ENCODE measurements at places on chromosomes 7 and 10. TPM values are rescaled to one million over a fixed set of nuclear protein-coding genes. Genes with fewer than 3 reads are reported as not detected.
A peak's percentile ranks its signal among the peaks of the same experiment; 100 is the strongest.

The FANK1 gene
- not detected for total RNA-seq

The MSMB gene
- total RNA-seq: not detected

The LRRC61 gene
- total RNA-seq: 31.1 TPM

The KNDC1 gene
- total RNA-seq: 0.05 TPM

The SUGCT gene
- 0.51 TPM for total RNA-seq

The NME8 gene
- 0.51 TPM for total RNA-seq

GRCh38 chr10:34255035-34255434 is 560.1 kb downstream of the PARD3 start:
- H3K4me1 ChIP-seq: no peaks in the 10 kb centered on the region
- H3K27me3 ChIP-seq: no peaks in the 10 kb centered on the region
- DNase-seq: no peak
- H3K27ac ChIP-seq: no peak overlapping the region
- H3K4me3 ChIP-seq: no peak overlapping the region

- H3K4me3 ChIP-seq: no peak overlapping the region
- H3K4me1 ChIP-seq: peaks cover 7% of the 10 kb centered on the region
- no peaks in the 10 kb centered on the region for H3K36me3 ChIP-seq
- peak; percentile 47 for DNase-seq
- H3K27ac ChIP-seq: peak overlapping the region; percentile 26
Measured at GRCh38 chr7:95608359-95609173, 12.2 kb upstream of the PDK4 start.

DNA sequence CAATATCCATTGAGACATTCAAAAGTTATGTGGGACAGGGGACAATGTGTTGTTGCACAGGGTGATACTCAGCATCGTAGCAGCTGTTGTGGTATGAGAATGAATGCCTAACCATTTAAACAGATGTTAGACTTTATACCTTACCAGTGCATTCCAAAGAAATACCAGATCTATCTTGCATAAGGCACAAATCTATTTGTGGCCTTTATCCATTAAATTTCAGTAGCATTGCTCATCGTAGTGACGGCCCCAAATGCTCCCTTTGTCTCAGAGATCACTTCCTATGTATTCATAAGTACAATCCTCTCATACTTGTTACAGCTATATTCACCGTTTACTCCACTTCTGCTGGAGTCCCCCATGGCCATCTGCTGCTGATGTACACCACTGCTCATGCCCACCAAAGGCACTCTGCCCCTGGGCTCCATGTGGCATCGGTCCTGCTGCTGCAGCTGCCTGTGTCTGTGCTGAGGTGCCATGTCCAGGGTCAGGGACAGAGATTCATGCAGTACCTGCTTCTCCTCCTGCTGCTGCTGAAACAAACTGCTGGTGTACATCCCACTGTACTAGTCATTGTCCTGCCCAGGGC is 96.3 kb downstream of the CPED1 start:
- peaks cover 4% of the 10 kb centered on the region for H3K27me3 ChIP-seq
- no peaks in the 10 kb centered on the region for H3K36me3 ChIP-seq
- no peak overlapping the region for H3K4me3 ChIP-seq
- no peaks in the 10 kb centered on the region for H3K4me1 ChIP-seq
- no peak for DNase-seq

DNA sequence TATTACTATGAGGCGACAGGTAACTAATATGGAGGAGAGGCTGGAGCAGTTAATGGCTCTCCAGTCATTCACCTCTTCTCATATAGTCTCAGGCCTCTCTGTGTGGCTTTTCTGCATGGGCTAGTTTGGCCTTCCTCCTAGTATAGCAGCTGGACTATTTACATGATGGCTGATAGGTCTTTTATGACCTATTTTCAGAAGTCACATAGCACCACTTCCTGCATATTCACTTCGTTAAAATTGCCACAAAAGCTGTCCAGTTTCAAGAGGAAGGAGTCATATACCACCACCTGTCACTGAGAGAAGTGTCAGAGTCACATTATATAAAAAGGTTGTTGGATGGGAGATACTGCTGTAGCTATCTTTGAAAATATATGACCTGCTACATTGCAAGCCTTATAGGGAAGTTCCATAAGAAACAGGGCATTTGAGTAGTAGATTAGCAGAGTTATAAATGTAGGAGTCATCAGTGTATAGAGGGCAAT is 8.0 kb upstream of the DMTF1 start:
- H3K27ac ChIP-seq: peak overlapping the region; percentile 56
- no peaks in the 10 kb centered on the region for H3K27me3 ChIP-seq
- DNase-seq: peak; percentile 78
- H3K36me3 ChIP-seq: no peaks in the 10 kb centered on the region
- peaks cover 22% of the 10 kb centered on the region for H3K4me1 ChIP-seq

GRCh38 chr7:34123316-34123715 is 218.0 kb downstream of the BMPER start:
- DNase-seq: no peak
- no peaks in the 10 kb centered on the region for H3K36me3 ChIP-seq
- H3K4me1 ChIP-seq: no peaks in the 10 kb centered on the region
- H3K27me3 ChIP-seq: no peaks in the 10 kb centered on the region
- no peak overlapping the region for H3K4me3 ChIP-seq

DNA sequence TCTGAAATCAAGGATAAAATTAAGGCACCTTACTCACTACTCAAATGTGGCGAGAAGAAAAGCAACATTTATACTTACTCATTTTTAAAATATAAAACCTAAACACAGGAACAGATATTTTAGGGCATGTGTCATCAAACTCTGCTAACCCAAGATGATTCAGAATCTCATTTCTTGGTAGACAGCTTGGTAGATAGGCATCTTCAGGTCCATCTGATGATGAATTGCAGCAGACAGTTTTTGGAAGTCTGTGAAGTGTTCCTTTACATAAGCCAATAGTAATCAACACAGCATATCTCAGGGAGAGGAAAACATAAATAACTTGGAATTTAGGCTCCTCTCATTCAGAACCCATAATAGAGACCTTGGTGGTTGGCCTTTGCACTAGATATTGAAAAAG is 3.4 kb downstream of the HIPK2 start:
- H3K27me3 ChIP-seq: no peaks in the 10 kb centered on the region
- H3K4me3 ChIP-seq: no peak overlapping the region
- peak overlapping the region; percentile 53 for H3K27ac ChIP-seq
- H3K36me3 ChIP-seq: no peaks in the 10 kb centered on the region
- H3K4me1 ChIP-seq: peaks cover 24% of the 10 kb centered on the region

- H3K4me1 ChIP-seq: no peaks in the 10 kb centered on the region
- H3K27me3 ChIP-seq: no peaks in the 10 kb centered on the region
- no peaks in the 10 kb centered on the region for H3K36me3 ChIP-seq
- H3K27ac ChIP-seq: no peak overlapping the region
Measured at GRCh38 chr7:155844019-155844453, 31.8 kb upstream of the SHH start.

DNA sequence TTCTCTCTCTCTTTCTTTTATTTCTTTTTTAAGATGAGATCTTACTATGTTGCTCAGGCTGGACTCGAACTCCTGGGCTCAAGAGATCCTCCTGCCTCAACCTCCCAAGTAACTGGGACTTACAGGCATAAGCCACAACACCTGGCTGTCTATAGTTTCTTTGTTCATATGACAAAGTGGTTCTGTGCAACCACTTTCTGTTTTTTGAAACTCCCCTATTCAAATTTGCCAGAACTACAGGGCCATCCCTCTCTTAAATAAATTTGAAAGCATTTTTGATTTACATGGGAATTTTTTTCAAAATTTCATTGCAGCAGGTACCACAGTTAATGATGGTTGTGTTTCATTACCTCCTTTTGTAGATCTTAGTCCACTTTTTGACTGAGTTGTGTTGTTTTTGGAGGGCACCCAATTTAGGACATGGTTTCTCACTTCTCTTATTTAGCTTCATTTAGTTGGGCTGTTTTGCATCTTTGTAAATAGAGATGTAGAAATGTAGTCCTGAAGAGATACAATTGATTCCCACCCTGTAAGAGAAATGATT is 119.2 kb downstream of the LRRC4 start:
- no peaks in the 10 kb centered on the region for H3K27me3 ChIP-seq
- DNase-seq: peak; percentile 86
- H3K4me3 ChIP-seq: no peak overlapping the region
- H3K27ac ChIP-seq: peak overlapping the region; percentile 59
- H3K36me3 ChIP-seq: peaks cover 4% of the 10 kb centered on the region

GRCh38 chr7:31091924-31092434 is 39.9 kb downstream of the ADCYAP1R1 start:
- peaks cover 2% of the 10 kb centered on the region for H3K27me3 ChIP-seq
- no peak overlapping the region for H3K4me3 ChIP-seq
- H3K36me3 ChIP-seq: no peaks in the 10 kb centered on the region
- H3K27ac ChIP-seq: no peak overlapping the region
- DNase-seq: no peak
- H3K4me1 ChIP-seq: no peaks in the 10 kb centered on the region

DNA sequence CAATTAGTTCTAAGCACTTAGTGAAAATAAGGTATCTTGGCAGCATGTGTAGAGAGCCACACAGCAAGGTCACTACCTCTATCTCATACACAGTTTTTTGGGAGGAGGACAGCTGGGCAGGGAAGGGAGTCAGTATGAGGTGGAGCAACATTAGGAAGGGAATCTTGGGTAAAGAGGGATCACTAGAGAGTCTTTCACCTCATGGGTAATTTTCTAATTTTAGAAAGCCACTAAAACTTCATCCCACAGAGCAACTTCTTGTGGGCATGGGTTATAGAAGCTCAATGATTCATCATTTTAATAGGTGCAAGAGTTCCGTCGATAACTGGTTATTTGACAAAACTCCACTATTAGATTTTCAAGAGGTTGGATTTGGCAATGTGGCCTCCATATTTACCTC is 2.5 kb downstream of the NRAP start:
- H3K4me1 ChIP-seq: peaks cover under 1% of the 10 kb centered on the region
- H3K27me3 ChIP-seq: no peaks in the 10 kb centered on the region
- H3K27ac ChIP-seq: no peak overlapping the region
- no peak overlapping the region for H3K4me3 ChIP-seq

- DNase-seq: no peak
- H3K4me3 ChIP-seq: no peak overlapping the region
- H3K4me1 ChIP-seq: no peaks in the 10 kb centered on the region
- no peak overlapping the region for H3K27ac ChIP-seq
- no peaks in the 10 kb centered on the region for H3K27me3 ChIP-seq
Measured at GRCh38 chr7:100840470-100841100, 11.9 kb upstream of the SLC12A9 start.

- no peak overlapping the region for H3K4me3 ChIP-seq
- H3K27me3 ChIP-seq: no peaks in the 10 kb centered on the region
- H3K27ac ChIP-seq: no peak overlapping the region
- H3K4me1 ChIP-seq: no peaks in the 10 kb centered on the region
- no peak for DNase-seq
Measured at GRCh38 chr7:113774182-113774807, 144.5 kb downstream of the PPP1R3A start.

- no peaks in the 10 kb centered on the region for H3K4me1 ChIP-seq
- H3K27me3 ChIP-seq: no peaks in the 10 kb centered on the region
- DNase-seq: no peak
- no peak overlapping the region for H3K27ac ChIP-seq
- no peak overlapping the region for H3K4me3 ChIP-seq
Measured at GRCh38 chr10:17736223-17736622, 15.8 kb upstream of the TMEM236 start.

GRCh38 chr10:17747883-17748550 is 4.0 kb upstream of the TMEM236 start:
- H3K27ac ChIP-seq: no peak overlapping the region
- H3K4me1 ChIP-seq: no peaks in the 10 kb centered on the region
- H3K27me3 ChIP-seq: no peaks in the 10 kb centered on the region

- no peak for DNase-seq
- H3K4me1 ChIP-seq: no peaks in the 10 kb centered on the region
- no peak overlapping the region for H3K4me3 ChIP-seq
- no peaks in the 10 kb centered on the region for H3K36me3 ChIP-seq
- H3K27me3 ChIP-seq: no peaks in the 10 kb centered on the region
- H3K27ac ChIP-seq: no peak overlapping the region
Measured at GRCh38 chr7:132750530-132751217, 174.4 kb upstream of the PLXNA4 start.

DNA sequence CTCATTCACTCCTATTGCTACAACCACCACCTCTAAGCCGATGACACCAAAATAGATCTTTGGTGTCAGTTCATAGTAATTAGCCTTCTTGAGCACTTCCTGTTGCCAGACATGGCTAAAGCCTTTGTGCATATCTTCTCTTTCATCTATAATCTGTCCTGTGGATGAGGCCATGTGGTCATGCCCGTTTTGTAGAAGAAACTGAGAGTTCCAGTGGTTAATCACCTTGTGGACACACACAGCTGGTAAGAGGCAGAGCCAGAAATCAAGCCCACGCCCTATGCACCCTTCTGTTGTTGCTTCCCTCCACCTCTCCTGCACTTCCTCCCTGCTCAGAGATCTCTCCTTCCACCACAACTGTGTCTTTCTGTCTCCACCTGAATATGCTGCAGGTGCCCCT is 285.1 kb upstream of the PFKP start:
- H3K27me3 ChIP-seq: no peaks in the 10 kb centered on the region
- H3K36me3 ChIP-seq: no peaks in the 10 kb centered on the region
- peak; percentile 52 for DNase-seq
- H3K4me3 ChIP-seq: no peak overlapping the region
- H3K4me1 ChIP-seq: no peaks in the 10 kb centered on the region

DNA sequence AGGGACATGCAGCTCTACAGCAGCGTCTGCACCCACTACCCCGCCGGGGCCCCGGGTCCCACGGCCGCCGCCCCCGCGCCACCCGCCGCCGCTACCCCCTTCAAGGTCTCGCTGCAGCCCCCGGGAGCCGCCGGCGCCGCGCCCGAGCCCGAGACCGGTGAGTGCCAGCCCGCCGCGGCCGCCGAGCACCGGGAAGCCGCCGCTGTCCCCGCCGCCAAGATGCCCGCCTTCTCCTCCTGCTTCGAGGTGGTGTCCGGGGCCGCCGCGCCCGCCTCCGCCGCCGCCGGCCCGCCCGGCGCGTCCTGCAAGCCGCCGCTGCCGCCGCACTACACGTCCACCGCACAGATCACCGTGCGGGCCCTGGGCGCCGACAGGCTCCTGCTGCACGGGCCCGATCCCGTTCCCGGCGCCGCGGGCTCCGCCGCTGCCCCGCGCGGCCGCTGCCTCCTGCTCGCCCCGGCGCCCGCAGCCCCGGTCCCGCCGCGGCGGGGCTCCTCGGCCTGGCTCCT is 631 bp downstream of the OTUD1 start:
- H3K27me3 ChIP-seq: peaks cover 3% of the 10 kb centered on the region
- no peak for DNase-seq
- no peak overlapping the region for H3K27ac ChIP-seq
- H3K4me1 ChIP-seq: peaks cover 4% of the 10 kb centered on the region

DNA sequence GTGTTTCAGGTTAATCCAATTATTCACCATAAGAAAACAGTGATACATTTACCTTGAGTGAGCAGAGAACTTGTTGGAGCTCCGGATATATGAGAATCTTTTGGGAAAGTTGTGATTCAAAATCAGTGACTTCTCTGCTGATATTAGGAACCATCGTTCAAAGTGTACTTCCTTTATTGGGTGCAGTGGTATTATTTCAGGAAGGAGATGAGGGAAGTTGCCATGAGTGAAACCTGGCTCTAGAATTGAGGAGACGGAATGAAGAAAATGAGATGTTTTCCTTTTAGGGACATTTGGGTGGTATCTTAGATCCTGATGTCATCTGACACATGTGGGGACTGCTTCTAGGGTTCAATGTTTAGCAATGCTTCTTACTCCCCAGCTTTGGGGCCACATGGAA is 343.9 kb downstream of the ABCA13 start:
- no peaks in the 10 kb centered on the region for H3K4me1 ChIP-seq
- no peaks in the 10 kb centered on the region for H3K36me3 ChIP-seq
- no peak overlapping the region for H3K27ac ChIP-seq
- H3K4me3 ChIP-seq: no peak overlapping the region
- no peaks in the 10 kb centered on the region for H3K27me3 ChIP-seq
- no peak for DNase-seq

GRCh38 chr10:15196021-15196834 is 27.7 kb upstream of the NMT2 start:
- no peak for DNase-seq
- H3K27ac ChIP-seq: no peak overlapping the region

- H3K27me3 ChIP-seq: no peaks in the 10 kb centered on the region
- H3K36me3 ChIP-seq: peaks cover 6% of the 10 kb centered on the region
- DNase-seq: no peak
Measured at GRCh38 chr10:103683851-103684250, 171.5 kb downstream of the SH3PXD2A start.
